CD4-positive, alpha-beta T cell treated with Interferon gamma for 1 hour (primary cell): ENCODE measurements at places on chromosomes 6 and 20.

GRCh38 chr6:100924534-100925227 is 43.6 kb upstream of the ASCC3 start:
- DNase-seq, result no peak

- DNase-seq, result no peak
Observed at GRCh38 chr20:13487202-13487601, 151.5 kb downstream of the TASP1 start.

GRCh38 chr6:133092771-133093170 is 148.4 kb upstream of the EYA4 start:
- DNase-seq, result no peak

DNA sequence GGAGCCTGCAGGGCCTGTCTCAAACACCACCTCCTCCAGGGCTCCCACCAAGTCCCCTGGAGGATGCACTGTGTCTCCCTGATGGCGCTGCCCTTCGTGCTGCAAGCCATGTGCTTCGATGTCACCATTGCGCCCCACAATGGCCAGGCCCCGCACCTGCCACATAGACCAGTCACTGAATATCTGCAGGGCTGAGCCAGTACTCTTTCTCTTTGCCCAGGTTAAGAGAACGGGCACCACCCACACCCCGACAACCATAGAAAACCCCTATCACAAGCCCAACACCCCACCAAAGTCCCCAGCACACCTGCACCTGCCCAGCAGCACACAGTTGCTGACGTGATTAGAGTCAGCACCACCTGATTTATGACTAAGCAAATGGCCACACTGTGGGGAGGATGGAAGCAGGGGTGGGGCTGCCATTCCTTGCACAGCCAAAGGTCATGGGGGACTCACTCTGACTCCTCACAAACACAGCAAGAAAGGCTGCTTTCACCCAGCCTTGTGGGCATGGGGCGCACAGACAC is 104.3 kb downstream of the SLC23A2 start:
- DNase-seq, result peak; percentile 5

DNA sequence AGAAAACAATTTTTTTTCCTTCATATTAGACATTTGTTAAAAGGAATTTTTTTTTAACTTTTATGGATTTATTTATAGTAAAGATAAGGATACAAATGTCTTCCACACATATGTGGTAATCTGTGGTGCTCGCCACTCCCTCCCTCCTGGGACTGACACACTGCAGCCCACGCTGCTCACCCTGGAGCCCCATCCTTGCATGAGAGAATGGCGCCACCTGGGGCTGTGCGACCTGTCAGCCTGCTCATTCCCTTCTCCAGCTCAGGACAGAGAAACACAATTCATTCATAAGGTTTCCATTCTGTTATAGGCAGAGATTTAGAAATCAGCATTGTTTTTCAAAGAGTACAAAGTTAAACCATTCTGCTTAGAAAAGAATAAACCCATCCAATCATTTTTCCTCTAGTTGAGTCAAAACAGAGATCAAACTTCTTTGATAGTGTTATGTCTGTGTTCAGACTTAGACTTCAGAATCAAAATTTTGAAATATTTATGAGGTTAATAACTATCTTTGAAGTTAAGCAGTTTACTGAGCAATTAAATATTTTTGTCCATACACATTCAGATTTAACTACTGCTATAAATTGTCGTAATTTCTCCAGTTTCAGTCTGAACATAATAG is 42.8 kb upstream of the DYNLRB1 start:
- peak; percentile 17 for DNase-seq

DNA sequence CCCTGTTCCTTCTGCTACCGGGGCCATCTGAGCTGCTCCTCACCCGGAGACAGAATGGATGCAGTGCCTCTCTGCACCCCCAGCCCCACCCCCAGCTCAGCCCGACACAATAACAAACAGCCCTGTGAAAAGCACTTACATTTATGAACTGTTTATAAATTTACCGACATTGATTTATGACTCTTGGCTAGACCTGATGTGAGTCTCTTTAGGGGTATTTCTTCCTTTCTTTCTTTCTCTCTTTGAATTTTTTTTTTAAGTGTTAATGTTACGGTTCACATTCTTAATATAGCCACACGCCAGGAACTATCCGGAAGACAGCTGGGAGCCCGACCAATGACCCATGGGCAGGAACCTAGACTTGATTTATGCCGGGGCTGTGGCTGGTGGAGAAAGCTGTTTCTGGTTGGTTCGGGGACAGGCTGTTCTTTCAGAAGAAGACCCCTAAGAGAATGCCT is 266.3 kb downstream of the CDC5L start:
- DNase-seq, result no peak

DNA sequence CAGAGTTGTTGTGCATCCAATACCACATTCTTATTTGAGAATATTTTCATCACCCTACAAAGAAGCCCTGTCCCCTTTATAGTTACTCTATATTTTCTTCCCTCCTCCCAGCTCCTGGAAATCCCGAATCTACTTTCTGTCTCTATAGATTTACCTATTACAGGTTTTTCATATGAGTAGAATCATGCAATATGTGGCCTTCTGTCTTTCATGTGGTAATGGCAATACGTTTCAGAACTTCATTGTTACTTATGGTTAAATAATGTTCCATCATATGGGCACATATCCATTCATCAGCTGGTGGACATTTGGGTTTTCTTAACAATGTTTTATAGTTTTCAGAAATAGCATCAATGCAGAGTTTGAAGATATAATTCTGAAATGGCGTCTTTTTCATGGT is 17.1 kb downstream of the GINS1 start:
- DNase-seq, result no peak

DNA sequence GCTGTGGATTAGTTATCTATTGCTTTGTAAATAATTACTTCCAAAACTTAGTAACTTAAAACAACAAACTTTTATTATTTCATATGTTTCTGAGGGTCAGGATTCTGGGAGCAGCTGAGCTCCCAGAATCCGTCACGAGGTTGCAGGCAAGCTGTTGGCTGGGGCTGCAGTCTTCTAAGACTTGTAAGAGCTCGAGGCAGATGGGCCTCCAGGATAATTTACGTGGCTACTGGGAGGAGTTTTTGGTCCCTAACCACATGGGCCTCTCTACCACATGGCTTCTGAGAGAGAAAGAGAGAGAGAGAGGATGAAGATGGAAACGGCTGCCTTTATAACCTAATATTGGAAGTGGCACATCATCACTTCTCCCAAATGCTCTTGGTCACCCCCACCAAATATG is 64.9 kb upstream of the SULF2 start:
- DNase-seq, result no peak

DNA sequence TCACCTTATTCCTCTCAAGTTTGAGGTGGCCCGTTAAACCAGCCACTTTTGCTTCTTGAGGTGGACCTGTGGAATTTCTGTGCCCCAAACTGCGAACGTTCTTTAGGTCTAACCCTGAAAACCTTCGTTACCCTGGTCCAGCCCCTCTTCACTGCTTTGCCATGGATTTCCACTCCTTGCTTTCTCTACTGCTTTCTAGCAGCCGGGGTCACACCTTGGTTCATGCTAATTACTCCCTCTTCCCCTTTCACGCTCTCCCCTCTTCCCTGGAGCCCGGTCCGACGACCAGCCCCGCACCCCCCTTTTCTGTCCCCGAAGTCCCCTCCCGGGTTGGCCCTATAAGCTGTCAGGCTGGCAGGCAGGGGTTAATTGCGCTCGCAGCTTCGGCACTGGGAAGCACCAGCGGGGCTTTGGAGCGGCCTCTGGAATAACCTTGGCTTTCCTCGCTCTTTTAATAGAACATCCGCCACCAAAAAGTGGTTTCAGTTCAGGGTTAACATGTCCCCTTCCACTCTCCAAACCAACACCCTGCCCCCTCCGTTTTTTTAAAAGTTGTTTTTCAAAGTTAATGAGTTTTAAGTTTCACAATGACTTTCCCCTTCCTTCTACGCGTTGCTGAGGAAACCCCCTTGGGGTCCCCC is 1.4 kb upstream of the HIVEP1 start:
- no peak for DNase-seq
